ENCODE measurements at places on chromosomes 5 and 9. TPM values are rescaled to one million over a fixed set of nuclear protein-coding genes. Genes with fewer than 3 reads are reported as not detected.

Gene ANKRD33B
- total RNA-seq = 19.1 TPM

Gene SLCO6A1
- 1.3 TPM for total RNA-seq

Gene GRPEL2
- total RNA-seq = 26.9 TPM

Gene IL31RA
- not detected for total RNA-seq

Gene TYRP1
- total RNA-seq = not detected

Gene GOLGA1
- 14.2 TPM for total RNA-seq

Gene FOXI1
- total RNA-seq = 0.66 TPM

Gene CORO2A
- 21.0 TPM for total RNA-seq

DNA sequence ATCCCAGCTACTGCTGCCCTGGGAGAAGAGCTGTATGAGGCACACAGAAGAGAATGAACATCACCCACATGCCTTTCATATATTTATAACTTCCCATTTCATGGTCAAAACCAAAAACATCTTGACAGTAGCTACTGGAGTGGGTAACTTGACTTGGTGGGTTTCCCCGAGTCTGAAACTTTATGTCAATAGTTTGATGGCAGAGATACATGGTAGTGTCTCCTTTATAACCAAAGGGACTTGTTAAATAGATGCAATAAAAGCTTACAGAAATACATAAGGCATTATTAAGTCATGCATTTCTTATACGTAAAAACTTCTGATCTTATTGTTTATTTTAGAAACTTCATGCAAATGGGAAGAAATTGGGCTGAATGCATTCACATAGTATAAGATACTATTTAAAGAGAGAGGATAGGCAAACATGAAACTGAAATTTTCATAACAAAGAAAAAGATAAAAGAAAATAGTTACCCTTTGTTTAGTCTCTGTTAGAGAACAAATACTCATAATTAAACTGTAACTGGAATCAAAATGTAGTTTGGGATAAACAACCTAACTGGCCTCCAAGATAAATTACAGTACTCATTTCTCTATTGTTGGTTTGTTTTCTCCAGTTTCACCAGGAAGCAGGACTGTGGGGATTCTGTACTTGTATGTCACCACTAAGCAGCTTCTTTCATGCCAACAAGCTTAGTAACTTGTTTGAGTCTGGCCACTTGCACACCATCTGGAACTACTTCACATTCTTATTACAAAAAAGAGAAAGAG is 459.3 kb upstream of the MEF2C start:
- no peak for DNase-seq

DNA sequence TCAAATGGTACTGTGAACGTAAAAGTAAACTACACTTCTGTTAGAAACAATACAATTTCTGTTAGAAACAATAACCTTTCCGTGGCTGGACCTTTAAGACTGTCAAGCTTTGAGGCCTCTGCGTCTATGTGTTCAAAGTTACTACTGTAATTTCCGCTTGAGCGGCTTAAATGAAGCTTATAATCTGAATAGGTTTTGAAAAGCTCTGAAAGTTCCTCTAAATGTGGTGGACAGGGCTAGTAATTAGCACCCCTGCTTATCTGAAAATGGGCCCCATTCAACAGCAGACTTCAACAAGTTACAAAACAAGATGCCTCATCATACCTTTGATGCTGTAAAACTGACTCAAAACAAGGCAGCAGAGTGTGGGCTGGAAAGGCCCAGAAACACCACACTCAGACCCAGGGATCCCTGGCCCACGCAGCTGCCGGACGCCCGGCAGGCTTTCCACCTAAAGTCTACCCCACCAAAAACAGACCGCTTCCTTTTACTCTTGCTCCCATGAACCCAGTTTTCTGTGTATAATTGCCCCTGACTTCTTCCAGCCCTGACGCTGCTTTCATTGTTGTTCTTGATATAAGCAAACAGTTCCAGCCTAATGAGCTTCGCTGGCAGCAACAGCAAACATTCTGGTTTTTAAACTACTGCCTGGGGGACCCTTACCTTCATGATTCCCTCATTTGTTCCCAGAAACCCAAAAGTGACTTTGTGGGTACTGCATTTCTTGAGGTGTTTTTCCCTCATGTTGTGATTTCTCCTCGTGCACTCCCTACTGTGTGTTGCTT is 66.7 kb downstream of the TLE1 start:
- DNase-seq = no peak

DNA sequence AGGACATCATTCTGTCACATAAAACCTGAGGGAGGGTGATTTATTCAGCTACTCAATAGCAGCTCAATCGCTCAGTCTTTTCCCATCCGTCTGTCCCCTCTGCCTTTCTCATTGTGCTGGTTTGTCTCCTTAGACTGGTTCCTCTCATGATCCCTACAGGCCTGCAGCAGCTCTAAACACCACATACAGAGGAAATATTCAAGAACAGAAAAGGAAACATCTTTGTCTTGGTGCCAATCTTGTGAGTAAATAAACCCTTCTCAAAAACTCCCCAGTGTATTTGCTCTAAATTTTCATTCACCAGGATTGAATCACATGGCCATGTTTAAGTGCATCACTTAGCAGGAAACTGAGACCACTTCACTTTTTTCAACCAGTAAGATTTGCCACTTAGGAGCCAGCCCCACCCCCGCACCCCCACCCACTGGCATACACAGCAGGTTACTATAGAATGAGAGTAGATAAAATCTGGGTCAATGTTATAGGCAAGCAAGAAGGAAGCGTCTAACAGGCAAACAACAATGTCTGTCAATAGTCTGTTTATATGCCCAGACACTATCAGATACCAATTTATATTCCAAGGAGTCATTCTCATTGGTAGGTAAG is 895.5 kb upstream of the DMAC1 start:
- no peak for DNase-seq

GRCh38 chr5:60267907-60268306 is 374.4 kb upstream of the PDE4D start:
- no peak for DNase-seq

- no peak for DNase-seq
Measured at GRCh38 chr5:157558041-157558595, 17.5 kb downstream of the ADAM19 start.

- no peak for DNase-seq
Measured at GRCh38 chr5:79200573-79201183, 35.3 kb upstream of the JMY start.

DNA sequence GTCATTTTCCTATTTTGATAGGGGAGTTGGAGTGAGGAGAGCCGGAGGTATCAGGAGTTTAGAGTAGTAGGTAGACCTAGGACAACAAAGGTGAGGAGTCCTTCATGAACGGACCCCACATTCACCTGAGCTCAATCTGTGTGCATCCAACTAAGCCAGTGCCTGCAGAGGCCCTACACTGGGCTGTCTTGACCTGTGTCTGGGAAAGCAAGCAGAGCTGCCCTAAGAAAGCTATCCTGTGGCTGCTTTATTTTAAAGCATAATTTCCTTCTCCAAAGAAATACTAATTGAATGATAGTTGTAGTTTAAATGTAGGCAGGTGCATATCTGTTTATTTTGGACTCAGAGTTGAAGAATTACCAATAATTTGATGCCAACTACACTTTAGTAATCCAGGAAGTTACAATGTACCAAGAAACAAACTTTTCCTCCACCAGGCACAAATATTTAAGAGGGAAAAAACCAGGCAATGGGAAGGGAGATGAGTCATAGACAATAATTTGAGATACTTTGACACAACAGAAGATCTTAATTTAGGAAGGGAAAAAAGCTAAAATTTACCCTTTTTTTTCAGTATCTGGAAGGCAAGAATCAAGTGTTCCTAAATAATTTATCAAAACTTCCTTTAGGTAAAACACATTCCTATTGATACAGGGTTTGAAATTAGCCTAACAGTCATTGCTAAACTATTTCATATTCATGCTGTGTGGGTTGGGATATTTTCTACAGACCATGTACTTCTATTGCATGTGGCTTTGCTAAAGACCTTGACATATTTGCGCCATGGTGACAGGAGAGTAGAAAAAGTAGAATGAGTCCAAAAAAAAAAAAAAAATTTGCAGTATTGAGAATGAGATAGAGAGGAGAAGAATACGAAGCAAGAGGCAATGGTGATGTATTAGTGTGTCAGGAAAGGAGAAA is 376.6 kb upstream of the TUSC1 start:
- DNase-seq = no peak

- no peak for DNase-seq
Measured at GRCh38 chr9:37732086-37732741, 21.4 kb upstream of the TRMT10B start.

DNA sequence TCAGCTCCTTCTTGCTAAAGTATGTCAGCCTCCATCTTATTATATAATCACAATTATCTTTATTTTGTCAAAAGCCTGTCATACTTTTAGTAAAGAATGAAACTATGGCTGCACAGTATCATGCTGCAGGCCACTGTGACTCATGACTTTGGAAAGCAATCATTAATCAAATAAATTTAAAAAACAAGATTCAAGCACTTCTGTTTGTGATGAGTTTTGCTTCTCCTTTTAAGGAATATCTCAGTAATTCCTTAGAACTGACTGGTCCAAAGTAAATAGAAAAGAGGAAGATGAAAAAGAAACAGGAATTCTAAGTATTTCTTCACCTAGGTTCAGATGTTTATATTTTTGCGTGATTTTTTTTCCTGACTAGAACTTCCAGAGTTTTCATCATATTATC is 83.1 kb downstream of the EDIL3 start:
- no peak for DNase-seq

GRCh38 chr5:143409926-143410325 is 6.4 kb upstream of the NR3C1 start:
- no peak for DNase-seq

DNA sequence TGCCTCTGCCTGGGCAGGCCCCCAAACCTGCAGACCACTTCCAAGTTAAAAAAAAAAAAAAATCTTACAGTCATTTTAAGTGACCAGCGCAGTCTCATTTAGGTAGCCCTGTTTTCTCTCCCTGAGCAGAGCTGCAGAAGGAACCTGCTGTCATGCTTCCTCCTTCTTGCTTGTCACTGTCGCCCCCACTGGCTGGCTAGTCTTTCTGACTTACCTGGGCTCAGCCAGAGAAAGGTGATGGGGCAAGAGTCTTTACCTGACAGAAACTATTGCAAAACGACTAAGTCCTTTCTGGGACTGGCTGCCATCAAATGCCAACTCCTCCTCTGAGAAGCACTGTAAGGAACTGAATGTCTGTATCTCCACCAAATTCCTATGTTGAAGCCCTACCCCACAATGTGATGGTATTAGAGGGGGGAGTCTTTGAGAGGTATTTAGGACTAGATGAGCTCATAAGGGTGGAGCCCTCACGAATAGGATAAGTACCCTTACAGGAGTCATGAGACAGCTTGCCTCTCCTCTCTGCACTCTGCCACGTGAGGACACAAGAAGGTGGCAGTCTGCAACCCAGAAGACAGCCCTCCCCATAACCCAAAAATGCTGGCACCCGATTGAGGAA is 58.4 kb upstream of the SHC3 start:
- peak; percentile 84 for DNase-seq

- DNase-seq = no peak
Measured at GRCh38 chr5:109105631-109106267, 304.0 kb downstream of the PJA2 start.

DNA sequence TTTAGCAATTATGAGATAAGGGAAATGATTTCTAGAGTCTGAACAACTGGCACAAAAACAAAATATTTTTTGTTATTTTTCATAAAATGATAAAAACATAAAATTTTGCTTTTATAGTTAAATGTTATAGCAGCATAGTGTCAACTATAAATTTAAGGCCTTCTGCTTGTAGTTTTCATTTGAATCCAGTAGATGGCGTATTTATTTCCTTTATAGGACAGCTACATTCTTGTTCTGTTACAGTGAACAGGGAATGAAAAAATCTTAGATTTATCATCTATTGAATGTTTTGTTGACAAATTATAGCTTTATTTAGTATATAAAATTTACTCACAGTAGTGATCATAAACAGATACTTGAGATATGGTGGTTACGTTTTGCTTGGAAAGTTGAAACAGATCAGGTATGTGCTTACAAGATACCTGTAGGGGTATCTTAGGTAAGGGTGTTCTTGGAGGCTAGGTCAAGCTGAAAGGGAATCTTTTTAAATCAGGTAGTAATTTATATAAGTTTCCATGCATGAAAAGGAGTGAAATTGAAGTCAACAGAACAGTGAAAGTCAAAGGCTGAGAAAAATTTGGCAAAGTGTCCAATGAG is 239.3 kb upstream of the GRIN3A start:
- no peak for DNase-seq

DNA sequence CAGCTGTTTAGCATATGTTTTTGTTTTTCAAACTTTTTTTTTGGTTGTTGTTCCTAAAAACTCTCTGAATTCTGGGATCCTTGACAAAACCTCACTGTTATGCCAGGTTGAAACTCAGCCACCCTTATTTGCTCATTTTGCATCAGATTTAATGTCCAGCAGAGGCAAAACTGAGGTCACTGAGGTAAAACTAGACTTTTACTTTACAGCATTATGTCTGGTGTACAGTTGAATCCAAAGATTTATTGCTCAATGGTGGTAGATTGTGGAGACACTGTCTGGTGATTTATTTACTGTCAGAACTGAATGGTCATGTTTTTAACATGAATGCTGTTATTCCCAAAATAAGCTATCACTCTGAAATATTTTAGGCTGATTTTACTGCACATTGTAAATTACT is 87.9 kb downstream of the FBXL7 start:
- DNase-seq = no peak

GRCh38 chr5:36885566-36886485 is 9.3 kb downstream of the NIPBL start:
- peak; percentile 38 for DNase-seq

DNA sequence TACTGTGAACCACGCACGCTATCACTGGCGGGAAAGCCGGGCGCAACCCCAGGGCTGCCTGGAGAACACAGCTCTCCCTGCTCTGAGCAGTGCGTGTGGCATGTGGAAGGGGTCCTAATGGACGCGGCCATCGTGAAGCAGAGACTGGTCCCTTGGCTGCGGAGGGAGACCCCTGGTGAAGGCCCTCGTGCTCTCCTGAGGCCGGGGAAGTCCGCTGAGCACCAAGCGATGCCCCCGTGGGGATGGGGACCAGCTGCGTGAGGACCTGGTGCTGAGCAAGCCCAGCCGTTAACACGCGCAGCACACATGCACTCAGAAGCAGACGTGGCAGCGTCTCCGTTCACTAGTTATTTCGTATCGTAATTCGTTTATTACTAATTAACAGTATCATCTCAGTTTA is 24.4 kb downstream of the SLC12A7 start:
- DNase-seq = no peak

DNA sequence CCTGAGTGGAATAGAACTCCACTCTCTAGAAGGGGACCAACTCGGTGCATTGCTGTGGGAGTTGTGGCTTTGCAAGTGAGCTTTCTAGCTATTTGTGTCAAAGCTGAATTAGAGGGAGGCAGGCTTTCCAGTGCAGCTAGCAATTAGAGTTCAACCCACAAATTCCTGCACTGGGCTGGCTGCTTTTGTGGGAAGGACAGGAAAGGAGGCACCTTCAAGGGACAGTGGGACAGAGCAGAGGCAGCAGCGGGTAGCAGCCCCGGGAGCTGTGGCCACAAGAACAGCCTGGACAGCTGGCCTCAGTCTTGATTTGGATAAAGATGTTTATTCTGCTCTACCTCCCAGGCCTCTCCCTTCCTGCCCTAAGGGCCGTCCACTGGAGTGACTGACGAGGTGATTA is 83.7 kb upstream of the SLIT3 start:
- no peak for DNase-seq

DNA sequence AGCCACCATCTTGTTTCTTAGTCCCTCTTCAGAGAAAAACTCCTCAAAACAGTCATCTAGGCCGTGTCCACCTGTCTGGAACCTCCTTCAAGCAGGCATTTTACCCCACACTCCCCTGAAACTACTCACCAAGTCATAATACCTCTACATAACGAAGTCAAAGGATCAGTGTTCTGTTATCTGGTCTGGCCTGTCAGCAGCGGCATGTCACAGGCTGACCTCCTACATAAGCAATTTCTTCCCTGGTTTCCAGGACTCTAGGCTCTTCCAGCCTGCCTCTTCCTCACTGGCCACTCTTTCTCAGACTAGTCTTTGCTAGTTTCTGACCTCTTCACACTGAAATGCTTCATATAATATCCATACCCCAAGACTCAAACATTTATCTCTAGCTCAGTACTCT is 72.2 kb downstream of the SPTLC1 start:
- no peak for DNase-seq

All from endodermal cell (in vitro differentiated cells).